Activated CD4-positive, alpha-beta T cell treated with anti-CD3 and anti-CD28 coated beads for 36 hours (primary cell): ENCODE measurements at places on chromosomes 5 and 9. TPM values are rescaled to one million over a fixed set of nuclear protein-coding genes. Genes with fewer than 3 reads are reported as not detected.

DNA sequence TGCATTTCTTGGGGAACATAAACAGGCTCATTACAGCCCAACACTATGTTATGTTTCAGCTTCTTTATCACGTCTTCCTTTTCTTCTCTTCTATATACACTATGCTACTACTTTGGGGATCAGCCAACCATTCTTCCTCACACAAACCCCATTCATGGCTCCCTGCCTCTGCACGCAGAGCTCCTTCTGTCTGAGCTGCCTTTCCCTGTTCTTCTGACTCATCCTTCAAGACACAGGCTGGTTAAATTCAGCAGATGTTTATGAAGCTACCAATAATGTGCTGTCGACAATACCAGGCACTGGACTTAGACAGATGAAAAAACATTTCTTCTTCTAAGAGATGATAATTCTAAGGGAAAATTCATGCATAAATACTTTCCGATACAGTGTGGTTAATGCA is 102.5 kb upstream of the TXNDC8 start:
- peaks cover 2% of the 10 kb centered on the region for H3K27me3 ChIP-seq
- H3K4me3 ChIP-seq: no peak overlapping the region
- no peaks in the 10 kb centered on the region for H3K4me1 ChIP-seq

GPR21 gene
- 0.78 TPM for total RNA-seq

DNA sequence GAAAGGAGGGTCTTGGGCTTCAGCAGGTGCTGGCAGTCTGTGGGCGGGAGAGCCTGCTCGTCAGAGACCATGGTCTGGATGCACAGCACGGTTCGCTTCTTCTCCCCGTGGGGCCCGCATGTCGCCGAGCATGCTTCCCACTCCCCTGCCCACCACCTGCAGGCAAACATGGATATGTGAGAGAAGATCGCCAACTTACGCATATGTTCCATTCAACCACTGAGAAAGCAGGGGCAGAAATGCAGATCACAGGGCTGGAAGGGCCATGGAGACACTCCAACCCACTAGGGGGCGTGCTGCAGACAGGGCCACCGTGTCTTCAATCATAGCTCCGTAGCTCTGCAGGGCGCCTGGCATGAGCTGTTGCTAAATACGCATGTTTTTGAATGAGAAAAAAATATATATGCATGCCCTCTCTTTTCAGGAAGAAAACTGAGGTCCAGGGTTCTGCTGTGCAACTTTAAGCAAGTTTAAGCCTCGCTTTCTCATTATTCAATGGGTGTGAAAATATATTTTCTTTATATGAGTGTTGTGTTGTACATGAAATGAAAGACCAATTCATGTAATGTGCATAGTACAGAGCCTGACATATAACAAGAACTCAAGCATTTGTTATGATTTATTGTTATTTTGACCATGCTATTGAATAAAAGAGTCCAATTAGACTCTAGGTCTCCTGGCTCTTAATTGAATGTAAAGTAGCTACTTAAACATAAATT is 148.0 kb downstream of the TARS1 start:
- no peak overlapping the region for H3K27ac ChIP-seq
- peaks cover 4% of the 10 kb centered on the region for H3K27me3 ChIP-seq
- peak; percentile 74 for DNase-seq
- no peaks in the 10 kb centered on the region for H3K4me1 ChIP-seq
- H3K4me3 ChIP-seq: no peak overlapping the region

- H3K27ac ChIP-seq: no peak overlapping the region
- no peak overlapping the region for H3K4me3 ChIP-seq
- H3K27me3 ChIP-seq: peaks cover 2% of the 10 kb centered on the region
- DNase-seq: no peak
- no peaks in the 10 kb centered on the region for H3K36me3 ChIP-seq
Observed at GRCh38 chr5:757346-757930, 27.1 kb downstream of the ZDHHC11B start.

PRDM9 gene
- not detected for total RNA-seq

CRHBP gene
- total RNA-seq: 0.27 TPM

GTF2H2 gene
- 22.7 TPM for total RNA-seq

DNA sequence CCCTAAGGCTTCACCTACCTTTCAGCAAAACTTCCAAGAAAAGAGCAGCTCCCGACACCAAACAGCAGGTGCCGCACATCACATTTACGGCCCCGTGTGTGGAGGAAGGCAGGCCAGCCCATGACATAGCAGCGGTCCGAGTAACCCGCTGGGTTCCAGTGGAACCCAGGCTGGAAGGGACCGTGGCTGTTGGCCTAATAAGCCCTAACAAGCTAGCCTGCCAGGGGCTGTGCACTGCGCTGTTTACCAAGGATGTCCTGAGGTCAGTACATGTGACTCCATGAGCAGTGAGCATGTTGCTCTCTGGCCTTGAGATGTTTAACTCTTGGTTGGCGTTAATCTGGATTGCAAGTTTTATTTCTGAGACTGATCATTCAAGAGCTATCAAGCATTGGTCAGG is 131.5 kb downstream of the FSTL4 start:
- H3K27me3 ChIP-seq: peaks cover 5% of the 10 kb centered on the region
- no peak for DNase-seq
- no peaks in the 10 kb centered on the region for H3K36me3 ChIP-seq
- no peak overlapping the region for H3K4me3 ChIP-seq
- H3K4me1 ChIP-seq: no peaks in the 10 kb centered on the region
- no peak overlapping the region for H3K27ac ChIP-seq

- DNase-seq: no peak
- no peaks in the 10 kb centered on the region for H3K36me3 ChIP-seq
- peaks cover under 1% of the 10 kb centered on the region for H3K27me3 ChIP-seq
- H3K4me3 ChIP-seq: no peak overlapping the region
- no peak overlapping the region for H3K27ac ChIP-seq
Observed at GRCh38 chr5:40879163-40879942, 29.9 kb upstream of the C7 start.

IL3 gene
- total RNA-seq: 11.6 TPM

GRCh38 chr9:27029186-27029585 is 23.7 kb upstream of the LRRC19 start:
- no peak overlapping the region for H3K4me3 ChIP-seq
- H3K27ac ChIP-seq: no peak overlapping the region
- H3K4me1 ChIP-seq: no peaks in the 10 kb centered on the region
- H3K27me3 ChIP-seq: no peaks in the 10 kb centered on the region
